ENCODE measurements at places on chromosomes 4 and X.

DNA sequence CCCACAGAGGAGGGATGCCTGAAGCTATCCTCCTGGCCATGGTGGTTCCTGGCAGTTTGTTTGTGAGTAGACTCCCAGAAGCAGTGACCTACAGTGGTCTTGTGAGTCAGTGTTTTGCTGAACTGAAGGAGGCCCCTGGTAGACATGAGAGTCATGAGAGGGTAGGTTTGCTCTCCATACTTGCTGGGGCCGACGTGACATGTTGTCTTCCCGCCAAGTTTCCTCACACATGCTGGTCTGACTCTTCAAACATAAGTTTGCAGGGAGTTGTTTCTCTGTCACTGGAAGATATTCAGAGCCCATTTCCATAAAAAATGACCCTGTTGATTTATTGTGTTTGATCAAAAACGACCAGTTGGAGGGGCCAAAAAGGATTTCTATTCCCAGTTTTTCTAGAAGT, 131.1 kb upstream of the SCML1 start:
- no peak for DNase-seq

- no peak for DNase-seq
Measured at GRCh38 chr4:54063229-54063628, 1.2 kb downstream of the CHIC2 start.

GRCh38 chr4:23368081-23368697, 521.7 kb downstream of the PPARGC1A start:
- no peak for DNase-seq

DNA sequence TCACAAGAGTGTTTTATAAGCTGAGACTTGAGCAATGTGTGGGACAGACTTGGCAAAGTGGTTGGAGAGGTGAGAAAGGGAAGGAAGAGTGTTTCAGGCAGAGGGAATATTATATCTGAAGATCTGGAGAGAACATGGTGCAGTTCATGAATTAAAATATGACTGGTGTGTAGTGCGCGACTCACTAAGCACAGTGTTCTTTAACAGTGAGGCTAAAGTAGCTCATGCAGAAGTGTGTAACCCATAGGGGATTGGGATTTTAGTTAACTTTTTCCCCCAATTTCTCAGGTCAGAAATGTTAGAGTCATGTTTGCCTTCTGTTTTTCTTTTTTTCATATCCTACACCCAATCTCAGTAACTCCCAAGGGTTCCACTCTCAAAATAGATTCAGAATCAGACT, 9.7 kb downstream of the MTHFD2L start:
- no peak for DNase-seq
